ENCODE measurements at places on chromosomes 6 and 20.

DNA sequence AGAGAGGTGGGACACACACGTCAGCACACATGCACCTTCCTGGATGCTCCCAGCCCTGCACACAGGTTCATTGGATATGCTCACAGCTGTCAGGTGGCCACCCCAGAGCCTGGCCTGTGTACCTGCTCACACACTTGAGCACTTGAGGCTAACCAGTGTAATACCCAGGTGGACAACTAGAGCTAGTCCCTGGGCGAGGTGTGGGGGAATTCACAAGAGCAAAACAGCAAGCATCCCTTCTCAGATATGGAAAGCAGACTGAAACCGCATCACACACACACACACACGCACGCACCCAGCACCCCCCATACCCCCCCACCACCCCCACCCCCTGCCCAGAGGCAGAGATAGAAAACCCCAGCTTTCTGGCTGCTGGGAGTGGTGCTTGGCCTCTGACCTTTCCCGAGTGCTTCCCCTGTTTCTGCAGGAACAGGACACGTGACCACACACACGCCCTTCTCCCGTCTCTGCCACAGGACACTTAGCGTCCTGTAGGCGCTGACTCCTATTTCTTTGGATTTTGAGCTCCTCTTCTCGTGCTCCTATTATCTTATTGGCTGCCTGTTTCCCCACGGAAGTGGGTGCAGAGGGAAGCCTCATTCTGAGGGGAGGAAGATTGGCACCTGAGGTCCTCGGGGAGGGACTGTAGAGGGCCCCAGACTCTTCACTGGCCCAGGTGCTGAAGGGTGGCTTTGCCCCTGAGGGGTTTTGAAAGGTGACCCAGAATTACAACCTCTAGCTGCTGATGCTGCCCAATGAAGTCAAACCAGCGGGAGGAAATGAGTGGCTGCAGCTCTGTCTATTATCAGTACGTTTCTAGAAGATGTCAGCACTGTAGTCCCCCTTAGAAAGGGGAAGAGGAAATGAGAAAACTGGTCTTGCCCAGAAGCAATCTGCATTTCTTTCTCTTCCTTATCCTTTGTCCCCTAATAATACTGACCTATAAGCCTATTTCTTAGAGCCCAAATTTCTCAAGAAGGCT, 65.8 kb downstream of the SYTL3 start:
- DNase-seq, result no peak

DNA sequence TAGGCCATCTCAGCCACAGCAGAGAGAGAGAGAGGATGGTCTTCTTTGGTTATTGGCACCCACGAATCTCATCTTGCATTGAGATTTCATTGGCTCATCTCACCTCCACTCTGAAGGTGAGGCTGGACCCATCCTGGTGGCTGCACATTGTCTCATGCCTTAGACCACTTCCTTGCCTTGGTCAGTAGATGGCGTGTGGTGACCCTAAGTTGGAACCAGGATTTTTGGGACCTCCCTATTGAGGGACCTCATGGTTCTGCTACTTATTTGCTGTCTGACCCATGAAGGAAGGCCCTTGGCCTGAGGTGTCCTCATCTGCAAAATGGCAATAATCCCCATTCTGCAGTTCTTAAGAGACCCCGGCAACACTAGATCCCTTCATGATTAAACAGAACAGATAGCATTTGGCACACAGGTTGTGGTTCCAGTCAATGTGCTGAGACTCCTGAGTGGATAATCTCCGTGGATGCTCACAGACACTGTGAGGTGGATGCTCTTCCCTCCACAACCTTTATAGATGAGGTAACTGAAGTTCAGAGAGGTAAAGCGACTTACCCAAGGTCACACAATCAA, 21.5 kb upstream of the AAR2 start:
- no peak for DNase-seq

DNA sequence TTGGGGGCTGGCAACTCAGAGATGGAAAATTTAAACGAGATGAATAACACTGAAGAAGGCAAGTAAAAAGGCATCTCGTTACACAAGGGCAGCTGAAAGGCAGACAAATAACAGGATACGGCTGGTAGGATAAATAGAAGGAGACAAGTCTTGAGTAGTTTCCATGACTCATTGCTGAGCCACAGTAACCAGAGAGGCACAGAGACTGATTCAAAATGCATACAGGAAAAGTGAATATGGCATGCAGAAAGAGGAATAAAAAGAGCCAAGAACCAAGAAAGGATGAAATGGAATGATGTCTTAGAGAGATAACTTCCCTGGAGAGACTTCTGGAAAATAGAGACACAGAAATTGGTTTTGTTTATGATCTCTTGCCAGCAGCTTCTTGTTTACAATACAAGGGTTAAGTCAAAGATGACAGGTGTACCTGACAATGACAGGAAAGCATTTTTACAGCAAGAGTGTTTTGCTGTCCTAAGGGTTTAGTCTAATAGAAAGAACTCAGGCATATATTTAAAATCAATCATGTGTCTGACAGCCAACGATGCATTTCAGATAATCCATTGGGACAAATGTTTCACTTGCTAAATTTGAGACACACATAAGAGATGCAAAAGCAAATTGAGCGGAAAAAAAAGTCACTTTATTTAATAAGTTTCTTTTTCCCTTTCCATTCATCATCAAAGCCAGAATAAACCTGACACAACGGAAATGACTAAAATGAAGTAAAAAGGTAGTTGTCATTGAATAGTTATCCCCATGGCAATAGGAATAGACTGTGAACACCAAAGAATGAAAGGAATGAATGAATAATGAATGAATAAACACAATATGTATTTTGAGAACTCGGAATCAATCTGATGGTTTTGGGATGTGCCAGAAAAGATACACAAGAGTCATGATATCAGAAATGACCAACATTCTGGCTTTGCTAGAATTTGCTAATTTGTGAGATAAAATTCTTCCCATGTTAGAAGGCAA, 68.0 kb upstream of the KCNQ5 start:
- no peak for DNase-seq

DNA sequence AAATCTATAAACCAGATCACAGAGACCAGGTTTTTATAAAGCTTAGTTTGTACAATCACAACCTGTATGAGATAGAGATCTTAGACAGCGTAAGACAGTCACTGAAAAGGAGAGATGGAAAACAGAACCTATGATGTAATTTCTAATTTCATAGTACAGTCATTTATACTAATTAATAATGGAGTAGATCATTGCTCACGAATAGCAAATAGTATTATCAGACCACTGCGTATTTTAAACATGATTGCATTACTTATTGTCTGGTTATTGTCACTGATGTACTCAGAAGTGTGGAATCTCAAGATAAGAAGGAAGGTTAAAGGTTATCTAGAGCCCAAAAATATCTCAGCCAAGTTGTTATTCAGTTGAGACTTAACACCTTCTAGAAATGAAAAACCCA, 115.6 kb downstream of the KHDC1L start:
- no peak for DNase-seq

DNA sequence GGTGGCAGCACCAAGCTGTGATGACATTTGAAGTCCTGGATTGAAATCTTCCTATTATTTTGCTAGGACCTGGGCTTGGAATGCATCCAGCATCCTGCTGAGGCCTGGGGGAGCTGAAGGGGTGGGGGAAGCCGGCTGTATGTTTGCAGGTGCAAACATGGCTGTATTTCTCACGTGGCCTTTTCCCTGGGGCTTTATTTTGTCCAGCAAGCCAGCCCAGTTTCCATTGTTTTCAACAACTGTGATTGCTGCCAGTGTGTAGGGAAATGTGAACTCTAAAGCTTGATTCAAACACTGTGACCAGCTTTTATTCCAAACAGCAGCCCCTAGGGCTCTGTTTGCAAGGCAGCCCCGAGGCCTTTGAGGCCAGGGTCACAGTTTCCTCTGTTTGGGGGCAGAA, 683.0 kb downstream of the DHX35 start:
- no peak for DNase-seq

DNA sequence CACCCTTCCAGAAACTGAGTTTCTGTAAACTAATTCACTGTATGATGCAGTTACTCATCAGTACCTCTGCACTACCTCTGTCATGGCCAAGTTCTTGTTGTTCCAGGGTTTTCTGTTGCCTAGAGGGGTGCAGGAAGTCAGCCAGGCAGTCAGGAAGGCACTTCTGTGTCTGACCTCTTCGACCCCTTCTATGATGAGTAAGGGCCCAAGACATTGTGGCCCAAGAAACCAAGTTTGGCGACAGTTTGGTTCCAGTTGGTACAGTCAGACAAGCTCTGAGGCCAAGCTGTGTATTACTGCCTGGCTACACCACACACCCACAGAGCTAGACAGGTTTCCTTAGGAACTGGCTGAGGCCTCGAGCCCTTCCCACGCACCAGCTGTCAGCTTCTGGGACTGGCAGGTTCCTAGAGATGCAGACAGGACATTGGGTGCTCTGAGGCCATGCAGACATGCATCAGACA, 41.2 kb downstream of the TRAF3IP2 start:
- DNase-seq, result no peak

DNA sequence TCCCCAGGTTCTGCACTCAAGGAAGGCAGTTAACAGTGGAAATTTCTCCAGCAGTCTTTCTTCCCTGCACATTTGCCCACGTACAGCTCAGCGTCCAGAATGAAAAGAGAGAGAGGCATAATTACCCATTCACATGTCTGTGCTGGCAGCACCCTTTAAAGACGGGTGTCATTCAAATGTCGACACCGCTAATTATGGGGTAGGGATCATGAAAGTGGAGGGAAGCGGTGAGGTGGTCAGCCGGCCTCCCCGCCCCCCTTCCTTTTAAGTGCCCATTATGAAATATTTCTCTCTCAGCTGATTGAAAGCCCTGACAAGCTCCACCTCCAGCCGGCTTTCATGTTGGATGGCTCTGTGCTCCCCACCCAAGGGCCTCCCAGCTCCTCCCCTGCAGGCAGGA, 246.1 kb downstream of the BMP7 start:
- DNase-seq, result no peak

DNA sequence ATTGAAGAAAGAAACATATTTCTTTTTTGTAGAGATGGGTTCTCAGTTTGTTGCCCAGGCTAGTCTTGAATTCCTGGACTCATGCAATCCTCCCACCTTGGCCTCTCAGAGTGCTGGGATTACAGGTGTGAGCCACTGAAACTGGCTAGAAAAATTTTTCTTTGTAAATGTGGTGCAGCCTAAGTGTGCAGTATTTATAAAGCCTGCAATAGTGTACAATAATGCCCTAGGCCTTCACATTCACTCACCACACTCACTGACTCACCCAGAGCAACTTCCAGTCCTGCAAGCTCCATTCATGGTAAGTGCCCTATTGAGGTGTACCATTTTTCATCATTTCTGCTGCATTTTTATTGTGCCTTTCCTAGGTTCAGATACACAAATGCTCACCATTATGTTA, 31.4 kb downstream of the NHSL1 start:
- no peak for DNase-seq

GRCh38 chr20:11459090-11459890, 458.4 kb upstream of the BTBD3 start:
- DNase-seq, result no peak

- no peak for DNase-seq
These were observed 970 bp downstream of the BLTP3A start for GRCh38 chr6:34792605-34793500.

DNA sequence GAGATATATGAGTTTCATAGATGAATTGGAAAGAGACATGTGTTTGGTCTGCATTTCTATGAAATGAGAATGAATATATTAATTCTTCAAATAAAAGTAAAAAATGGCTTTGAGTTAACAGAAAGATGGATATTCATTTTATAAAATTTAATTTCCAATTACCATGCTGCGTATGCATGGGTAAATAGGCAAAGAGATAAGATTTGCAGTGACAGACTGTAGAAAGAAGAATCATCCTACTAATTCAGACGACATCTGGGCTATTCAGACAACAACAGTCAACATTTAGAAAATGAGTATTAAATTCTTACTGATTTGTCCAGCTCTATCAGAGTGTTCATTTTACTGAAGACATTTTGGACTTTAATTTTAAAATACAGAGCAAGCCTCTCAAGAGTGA, 602.2 kb upstream of the NRSN1 start:
- DNase-seq, result no peak

DNA sequence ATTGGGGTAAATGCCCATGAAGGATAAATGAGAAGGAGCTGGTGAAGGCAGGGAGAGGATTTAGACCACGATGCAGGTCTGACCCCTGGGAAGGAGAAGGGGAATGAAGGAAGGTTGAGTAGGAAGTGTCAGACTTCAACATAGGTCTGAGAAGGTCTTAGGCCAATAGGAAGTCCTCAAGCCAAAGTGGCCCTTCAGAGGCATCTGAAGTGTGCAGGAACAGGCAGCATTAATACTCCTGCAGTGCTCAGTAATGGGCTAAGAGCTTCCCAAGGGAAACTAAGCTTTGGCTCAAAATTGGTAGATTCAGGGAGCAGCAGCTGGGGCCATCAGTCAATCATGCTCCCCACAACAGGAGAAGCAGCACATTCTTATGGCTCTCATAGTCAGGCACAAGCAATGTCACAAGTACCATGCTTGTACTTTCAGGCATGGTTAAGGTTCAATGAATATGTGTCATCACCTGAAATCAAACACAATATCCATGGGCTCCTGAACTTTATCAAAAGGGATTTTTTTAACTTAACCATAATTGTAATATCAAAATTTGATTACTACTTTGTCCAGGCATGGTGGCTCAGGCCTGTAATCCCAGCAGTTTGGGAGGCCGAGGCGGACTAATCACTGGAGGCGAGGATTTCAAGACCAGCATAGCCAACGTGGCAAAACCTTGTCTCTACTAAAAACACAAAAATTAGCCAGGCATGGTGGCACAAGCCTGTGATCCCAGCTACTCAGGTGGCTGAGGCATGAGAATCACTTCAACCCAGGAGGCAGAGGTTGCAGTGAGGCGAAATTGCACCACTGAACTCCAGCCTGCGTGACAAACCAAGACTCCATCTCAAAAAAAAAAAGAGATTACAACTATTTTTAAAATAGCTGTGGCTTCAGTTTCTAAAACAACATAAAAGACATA, 9.9 kb downstream of the RALGAPA2 start:
- DNase-seq, result no peak

DNA sequence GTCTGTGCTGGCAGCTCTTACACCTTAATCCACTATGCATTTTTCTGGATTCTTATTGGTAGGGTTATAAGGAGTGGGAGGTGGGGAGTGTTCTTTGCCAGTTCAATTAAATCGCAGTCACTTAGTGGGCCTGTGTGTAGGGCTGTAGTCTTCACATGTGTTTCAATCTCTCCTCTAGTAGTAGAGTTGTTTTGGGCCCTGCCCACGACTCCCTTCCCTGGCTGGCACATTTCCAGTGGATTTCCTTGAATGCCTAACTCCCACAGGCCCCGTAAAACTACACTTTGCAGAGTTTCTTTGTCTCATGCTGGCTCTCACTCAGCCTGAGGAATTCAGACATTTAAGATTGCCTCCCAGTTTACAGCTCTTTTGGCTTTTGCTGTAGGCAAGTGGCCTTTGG, 414.0 kb upstream of the OPRM1 start:
- DNase-seq, result no peak

DNA sequence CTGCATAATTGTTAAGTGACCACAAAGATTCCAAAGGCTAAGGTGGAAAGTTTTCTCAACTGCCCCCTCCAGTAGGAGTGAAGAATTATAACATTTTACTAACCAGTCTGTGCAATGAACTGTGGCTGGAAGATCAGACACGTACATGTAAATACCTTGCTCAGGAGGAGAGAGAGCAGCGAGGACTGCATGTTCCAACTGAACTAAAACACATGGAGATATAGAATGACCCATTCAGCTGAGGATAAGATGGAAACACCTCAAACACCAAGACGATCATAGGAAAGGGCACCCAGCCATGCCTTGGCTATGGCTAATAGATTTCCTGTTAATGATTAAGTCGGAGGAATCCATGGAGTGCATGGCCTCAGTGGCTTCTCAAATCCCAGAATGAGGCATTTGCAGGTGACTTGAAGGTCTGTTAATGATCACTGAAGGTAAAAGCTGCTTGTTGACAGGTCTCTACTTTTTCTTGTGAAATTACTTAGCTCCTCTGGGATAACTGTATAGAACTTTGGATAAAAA, 875.6 kb downstream of the TFAP2A start:
- DNase-seq, result no peak
